Activated B cell treated with CpG ODN at 0.5 μM for 24 hours (primary cell): ENCODE measurements at places on chromosomes 7 and 10.

GRCh38 chr10:12062754-12063482 is 5.8 kb upstream of the DHTKD1 start:
- no peak for DNase-seq

DNA sequence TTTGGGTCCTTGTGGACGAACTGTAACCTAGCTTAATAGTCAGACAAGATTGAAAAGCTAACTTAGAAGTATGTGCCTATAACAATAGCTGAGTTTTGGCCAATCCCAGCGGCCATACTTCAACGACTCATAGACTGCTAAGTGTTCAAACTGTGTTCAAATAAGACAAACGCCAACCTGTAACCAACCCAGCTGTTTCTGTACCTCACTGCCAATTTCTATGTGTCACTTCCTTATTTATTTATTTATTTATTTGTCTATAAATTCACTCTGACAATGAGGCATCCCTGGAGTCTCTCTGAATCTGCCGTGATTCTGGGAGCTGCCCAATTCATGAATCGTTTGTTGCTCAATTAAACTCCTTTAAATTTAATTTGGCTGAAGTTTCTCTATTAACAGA is 21.7 kb downstream of the ST8SIA6 start:
- DNase-seq: no peak

DNA sequence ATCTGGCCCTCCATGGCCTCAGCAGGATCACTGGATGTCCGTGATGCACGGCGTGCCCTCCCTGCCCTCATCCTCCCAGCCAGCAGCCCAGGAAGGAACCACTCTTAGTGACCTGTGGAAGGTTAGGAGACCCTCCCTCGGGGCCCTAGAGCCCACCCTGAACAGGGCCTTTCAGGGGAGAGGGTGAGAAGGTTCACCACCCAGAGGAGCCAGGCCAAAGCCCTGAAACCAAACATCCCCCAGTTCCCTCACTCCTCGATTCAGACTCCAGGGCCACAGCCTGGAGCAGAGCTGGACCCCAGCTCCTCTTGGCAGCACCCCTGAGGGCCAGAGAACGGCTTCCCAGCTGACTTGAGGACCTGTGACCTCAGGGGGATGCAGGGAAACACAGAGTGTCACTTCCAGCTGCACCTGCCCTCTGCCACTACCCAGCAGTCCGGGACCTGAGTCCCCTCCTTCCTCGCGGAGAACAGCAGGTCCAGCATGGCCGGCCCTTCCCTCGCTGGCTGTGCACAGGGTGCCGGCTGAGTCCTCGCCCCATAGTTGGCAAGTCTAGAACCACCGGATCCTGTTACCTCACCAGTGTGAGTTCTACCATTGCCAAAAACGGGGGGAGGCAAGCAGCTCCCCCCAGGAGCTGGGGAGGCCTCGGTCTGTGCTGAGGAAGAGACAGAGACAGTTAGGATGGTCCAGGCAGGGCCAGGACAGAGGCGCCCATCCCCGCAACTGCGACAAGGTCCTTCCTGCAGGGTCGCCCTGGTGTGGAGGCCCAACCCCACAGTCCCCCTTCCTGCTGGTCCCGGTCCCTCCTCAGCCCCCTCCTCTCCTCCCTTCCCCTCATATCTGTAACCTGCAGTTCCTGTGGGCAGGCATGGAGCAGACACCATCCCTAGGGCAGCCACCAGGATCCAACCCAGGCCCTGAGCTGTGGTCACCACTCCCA is 158.6 kb downstream of the NRF1 start:
- no peak for DNase-seq

- no peak for DNase-seq
These were observed 10.3 kb downstream of the ZMIZ1 start for GRCh38 chr10:79079054-79079397.

GRCh38 chr10:5509691-5510090 is 10.3 kb upstream of the CALML5 start:
- DNase-seq: no peak

- no peak for DNase-seq
These were observed 105.9 kb upstream of the EEPD1 start for GRCh38 chr7:36047091-36047658.

DNA sequence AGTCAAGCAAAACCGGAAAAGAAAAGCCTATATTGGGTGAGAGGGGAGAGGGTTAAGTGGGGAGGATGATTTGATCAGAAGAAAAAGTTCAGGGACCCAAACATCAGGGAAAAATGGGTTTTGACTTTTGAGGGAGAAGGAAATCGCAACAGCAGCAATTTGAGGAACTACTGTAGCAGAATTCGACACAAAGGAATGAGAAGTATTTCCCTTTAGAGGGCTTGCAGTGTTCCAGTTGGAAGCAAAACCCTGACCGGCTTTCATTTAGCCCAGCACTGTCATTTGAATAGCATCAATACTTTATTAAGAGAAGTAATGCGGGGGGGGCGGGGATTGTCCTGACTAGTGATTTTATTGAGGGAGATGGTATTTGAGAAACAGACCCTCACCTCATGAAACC is 37.2 kb upstream of the GATA3 start:
- DNase-seq: no peak

- no peak for DNase-seq
These were observed 15.6 kb upstream of the KMT2C start for GRCh38 chr7:152451356-152451755.

DNA sequence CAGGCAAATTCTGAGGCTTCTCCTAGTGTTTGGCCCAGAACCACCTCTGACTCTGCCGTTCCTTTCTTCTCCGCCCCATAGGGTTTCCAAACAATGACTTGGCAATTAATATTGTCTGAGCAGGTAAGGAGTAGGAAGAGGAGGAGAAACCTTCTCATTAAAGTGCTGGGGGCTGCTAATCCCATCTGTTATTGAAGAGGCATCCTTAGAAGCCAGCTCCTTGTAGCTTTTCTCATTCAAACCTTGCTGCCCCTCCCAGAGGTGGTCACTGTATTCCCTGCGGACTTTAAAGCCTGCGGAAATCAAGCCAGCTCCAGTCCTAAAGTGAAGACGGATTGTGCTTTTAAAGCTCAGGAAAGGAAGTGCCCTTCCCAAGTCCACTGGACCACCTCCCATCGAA is 1.4 kb upstream of the NKX1-2 start:
- DNase-seq: no peak

GRCh38 chr10:11097686-11098085 is 80.0 kb downstream of the CELF2 start:
- DNase-seq: no peak

DNA sequence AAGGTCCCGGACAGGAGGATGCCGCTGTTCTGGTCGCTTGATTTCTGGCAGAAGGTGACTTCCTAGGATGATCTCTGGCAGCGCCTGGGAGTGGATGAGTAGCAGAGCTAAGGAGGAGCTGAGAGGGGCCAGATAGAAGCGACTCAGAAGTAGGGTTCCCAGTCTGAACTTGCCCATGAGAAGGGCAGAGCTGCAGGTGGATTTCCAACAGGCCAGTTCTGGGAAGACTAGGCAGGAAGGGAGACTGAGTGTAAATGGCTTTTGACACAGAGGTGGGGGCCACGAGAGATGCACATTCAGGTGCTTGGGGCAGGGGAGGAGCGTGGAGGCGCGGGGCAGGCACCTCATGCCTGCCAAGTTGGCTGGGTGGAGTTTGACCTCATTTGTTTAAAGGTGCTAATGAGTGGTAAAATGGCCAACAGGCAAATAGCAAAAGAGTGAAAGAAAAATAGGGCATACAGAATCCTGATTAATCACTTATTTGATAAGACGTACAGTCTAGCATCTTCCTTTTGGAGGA is 58.8 kb downstream of the SHH start:
- DNase-seq: no peak

GRCh38 chr7:20796500-20796899 is 9.8 kb upstream of the SP8 start:
- DNase-seq: no peak

DNA sequence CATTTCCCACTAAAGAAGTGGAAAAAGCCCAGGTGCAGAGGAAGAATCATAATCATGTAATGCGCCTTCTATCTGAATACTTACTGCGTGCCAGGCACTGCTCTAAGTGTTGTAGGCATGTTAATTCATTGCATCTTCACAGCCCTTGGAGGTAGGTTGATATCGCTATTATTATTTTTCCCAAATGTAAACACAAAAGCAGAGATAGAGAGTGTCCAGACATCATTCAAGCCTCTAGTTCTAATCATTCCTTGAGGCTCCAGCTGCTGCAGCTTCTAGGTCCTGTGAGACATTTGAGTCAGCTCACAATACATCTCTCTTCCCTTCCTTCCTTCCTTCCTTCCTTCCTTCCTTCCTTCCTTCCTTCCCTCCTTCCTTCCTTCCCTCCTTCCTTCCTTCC is 25.0 kb downstream of the GALNTL5 start:
- DNase-seq: no peak

DNA sequence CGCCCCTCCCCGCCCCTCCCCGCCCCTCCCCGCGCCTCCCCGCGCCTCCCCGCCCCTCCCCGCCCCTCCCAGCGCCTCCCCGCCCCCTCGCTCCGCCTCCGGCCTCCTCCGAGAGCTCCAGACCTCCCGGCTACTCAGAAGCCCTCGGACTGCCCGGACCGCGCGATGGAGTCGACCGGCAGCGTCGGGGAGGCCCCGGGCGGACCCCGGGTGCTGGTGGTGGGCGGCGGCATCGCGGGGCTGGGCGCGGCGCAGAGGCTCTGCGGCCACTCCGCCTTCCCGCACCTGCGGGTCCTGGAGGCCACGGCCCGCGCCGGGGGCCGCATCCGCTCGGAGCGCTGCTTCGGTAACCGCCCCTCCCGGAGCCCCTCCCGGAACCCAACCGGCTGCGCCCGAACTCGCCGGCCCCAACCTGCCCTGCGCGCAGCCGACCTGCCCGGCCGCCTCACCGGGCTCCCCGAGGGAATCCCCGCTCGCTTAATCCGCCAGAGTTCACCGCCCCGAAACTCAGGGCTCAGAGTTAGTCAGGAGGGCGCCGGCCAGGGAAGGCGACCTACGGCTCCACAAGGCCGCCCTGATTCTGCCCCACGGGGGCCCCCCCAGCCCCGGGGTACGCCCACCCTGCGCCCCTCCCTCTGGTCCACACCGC is at the start of gene PAOX:
TSS of gene PAOX (plus strand) at position 111 of the 649 bp plus-strand sequence. CDS start at position 166, 55 bp downstream.
- peak; percentile 74 for DNase-seq

GRCh38 chr10:85786401-85786899 is 580.1 kb downstream of the GRID1 start:
- no peak for DNase-seq

DNA sequence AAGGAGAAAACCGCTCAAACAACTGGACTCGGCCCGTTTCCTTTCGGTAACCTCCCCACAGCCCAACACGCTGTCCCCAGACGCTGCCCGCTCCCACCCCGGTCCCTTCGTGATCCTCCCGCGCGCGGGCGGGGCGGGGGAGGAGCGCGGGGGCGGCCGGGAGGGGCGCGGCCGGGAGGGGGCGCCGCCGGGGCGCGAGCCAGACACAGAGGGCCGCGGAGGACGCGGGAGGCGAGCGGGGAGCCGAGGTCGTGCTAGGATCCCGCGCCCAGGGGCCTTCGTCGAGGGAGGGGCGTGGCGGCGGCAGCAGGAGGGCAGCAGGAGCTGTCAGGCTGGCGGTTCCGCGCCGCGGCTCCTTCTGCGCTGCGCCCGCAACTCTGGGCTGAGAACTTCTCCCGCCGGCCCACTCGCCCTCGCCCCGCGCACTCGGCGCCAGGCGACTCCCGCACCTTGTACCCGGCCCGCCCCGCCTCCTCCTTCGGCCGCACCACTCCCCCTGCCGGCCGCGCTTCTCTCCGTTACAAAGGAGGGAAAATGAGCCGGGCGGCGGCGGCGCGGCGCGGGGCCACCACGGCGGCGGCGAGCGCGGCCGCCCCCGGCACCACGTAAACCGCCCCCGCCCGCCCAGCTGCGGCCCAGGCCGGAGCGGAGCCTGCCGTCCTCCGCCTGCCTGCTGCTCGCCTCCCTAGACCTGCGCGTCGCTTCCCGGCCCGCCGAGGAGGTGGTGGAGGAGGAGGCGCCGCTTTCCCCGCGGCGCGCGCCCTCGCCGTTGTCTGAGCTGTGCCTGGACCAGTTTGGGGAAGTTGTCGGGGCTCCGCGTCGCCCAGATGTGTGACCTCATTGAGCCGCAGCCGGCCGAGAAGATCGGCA is at the start of gene CDK14:
TSS of gene CDK14 (plus strand) at position 521 of the 870 bp plus-strand sequence. CDS start at position 828, 307 bp downstream.
- DNase-seq: peak; percentile 79

DNA sequence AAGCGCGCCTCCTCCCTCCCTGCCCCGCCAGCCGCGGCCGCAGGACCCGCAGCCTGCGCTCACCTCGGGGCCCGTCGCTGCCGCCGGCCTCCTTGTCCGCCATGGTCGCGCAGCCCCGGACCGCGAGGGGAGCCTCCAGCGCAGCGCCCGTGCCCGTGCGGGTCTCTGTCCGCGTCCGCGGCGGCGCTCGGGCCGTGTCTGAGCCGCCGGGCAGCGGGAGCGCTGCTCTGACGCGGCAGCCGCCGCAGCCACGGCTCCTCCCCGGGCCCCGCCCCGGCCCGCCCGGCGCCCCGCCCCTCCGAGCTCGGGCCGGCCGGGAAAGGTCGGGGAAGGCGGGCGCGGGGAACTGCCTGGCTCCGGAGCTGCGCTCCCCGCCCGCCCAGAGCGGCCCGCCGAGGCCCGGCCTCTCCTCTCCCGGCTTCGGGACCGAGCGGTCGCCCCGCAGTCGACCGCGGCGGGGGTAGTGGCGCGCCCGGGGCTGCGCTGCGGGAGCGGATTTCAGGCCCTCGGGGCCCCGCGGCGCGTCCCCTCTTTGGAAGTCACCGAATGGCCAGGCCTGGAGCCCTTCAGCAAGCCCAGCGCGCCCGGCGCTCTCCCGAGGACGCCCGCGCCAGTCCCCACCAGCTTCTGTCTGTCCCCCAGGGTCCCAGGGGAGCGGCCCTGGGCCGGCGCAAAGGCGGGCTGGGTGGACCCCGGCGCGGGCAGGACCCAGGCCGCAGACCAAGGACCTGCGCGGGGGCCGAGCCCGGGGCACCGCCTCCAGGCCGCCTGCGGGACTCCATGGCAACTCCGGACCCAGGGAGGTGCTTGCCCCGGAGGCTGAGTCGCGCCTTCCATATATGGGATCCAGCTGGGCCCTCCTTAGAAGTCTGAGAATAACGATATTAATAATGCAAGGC is at the start of gene HSPA12A:
TSS of gene HSPA12A (minus strand) at position 200 of the 899 bp plus-strand sequence. CDS start at position 103, 97 bp downstream.
- DNase-seq: peak; percentile 44

DNA sequence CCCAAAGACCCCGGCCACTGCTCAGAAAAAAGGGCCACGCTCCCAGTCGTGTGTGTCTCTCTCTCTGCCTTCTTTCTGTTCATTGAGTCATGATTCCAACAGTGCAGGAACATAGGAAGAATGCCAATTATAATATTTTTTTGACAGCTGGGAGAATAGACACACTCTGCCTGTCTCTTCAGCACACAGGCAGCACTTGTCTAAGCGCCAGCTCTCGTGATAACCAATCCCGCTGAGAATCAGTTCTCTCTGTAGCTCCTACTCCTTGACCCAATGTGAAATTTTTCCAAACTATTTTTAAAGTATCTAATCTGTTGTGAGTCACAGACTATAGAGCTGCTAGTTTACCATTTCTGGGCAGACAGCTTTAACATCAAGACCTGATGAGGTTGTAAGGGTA is 145.7 kb upstream of the RHEB start:
- no peak for DNase-seq

GRCh38 chr7:87759501-87759900 is 116.7 kb downstream of the SLC25A40 start:
- no peak for DNase-seq
